ENCODE measurements at places on chromosomes 12 and 14. TPM values are rescaled to one million over a fixed set of nuclear protein-coding genes. Genes with fewer than 3 reads are reported as not detected.

Gene HSP90B1
- 543 TPM for total RNA-seq

Gene TDRD9
- total RNA-seq = under 0.01 TPM

Gene TEX52
- total RNA-seq = not detected

Gene TAS2R7
- not detected for total RNA-seq

Gene NKX2-1
- not detected for total RNA-seq

Gene PRPH
- not detected for total RNA-seq

Gene KCNK10
- not detected for total RNA-seq

Gene DPF3
- 2.6 TPM for total RNA-seq
